ENCODE measurements at places on chromosomes 11 and 22.

DNA sequence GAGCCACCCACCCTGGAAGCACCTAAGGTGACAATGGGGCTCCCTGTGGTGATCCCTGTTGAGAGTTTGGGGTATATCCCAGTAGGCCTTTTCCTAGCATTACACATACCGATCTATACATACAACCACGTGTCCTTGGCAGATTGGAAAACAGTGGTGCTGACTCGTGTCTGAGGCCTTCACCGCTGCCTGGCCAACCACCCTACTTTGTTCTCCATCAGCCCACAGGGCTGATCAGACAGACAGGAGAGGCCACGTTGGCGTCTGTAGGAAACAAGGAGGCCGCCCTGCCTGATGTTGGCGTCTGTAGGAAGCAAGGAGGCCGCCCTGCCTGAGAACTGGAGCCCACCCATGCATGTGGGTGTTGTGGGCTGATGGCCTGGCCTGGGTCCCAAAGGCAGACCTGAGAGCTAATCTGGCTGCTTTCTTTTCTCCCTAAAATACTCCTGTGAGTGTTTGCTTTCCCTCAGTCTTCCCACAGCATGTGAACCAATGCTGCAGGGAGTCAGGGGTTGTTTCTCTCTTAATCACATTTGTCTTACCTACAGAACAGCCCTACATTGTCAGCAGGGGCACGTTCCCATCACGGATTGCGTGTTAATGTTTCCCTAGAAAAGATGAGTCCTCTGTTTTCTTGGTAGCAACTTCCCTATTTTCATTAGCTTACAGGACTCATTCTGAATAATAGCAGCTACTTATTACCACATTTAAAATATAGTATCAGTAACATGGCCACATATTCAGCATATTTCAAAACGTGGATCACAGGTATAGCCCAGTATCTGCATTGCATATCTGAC lies 57.2 kb downstream of the SBF1 start:
- DNase-seq, result no peak

GRCh38 chr11:118258410-118258809 lies 5.7 kb downstream of the MPZL2 start:
- peak; percentile 18 for DNase-seq

GRCh38 chr11:6474806-6475500 lies 1.2 kb upstream of the TRIM3 start:
- no peak for DNase-seq

DNA sequence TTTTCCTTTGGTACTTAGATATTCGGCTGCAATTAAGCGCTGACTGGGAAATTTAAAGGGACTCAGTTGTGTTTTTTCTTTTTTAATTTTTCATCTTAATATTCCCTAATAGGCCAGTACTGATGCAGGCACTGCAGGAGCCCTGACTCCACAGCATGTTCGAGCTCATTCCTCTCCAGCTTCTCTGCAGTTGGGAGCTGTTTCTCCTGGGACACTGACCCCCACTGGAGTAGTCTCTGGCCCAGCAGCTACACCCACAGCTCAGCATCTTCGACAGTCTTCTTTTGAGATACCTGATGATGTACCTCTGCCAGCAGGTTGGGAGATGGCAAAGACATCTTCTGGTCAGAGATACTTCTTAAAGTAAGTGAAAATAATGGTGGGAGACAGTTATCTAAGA lies 3.8 kb downstream of the YAP1 start:
- no peak for DNase-seq

- DNase-seq, result no peak
Measured at GRCh38 chr11:12716816-12717215, 42.6 kb downstream of the TEAD1 start.

- no peak for DNase-seq
Measured at GRCh38 chr22:50153056-50153755, 17.3 kb upstream of the PANX2 start.

DNA sequence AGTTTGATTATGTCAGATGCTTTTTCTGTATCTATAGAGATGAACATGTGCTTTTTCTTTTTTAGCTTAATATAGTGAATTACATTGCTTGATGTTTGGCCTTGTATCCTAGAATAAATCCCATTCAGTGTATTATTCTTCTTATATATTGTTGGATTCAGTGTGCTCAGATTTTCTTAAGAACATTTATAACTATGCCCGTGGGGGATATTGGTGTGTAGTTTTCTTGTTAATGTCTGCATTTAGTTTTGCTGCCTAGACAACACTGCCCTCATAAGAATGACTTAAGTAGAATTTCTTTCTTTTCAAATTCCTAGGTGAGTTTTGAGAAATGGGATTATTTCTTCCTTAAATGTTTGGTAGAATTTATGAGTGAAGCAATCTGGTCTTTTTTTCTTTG lies 98.5 kb downstream of the TMEM135 start:
- DNase-seq, result no peak

Data from WERI-Rb-1 (cell line).